ENCODE measurements at places on chromosomes 6 and 20.

DNA sequence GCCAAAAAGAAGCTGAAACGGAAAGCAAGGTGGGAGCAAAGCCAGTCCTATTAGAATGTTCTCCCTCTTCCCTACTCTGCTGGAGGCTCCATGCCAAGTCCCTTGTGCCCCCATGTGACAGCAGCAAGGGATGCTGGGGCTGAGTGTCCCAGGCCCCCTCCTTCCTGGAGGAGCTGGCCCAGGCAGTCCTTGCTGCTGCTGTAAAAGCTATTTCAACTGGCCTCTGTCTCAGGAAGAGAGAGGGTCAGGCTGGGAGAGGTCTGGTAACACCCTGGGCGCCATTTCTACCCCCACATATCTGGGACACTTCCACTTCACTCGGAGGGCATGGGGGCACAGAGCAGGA is 25.0 kb downstream of the TTBK1 start:
- DNase-seq = no peak

GRCh38 chr6:107237992-107238660 is 122.8 kb upstream of the BEND3 start:
- DNase-seq = no peak

DNA sequence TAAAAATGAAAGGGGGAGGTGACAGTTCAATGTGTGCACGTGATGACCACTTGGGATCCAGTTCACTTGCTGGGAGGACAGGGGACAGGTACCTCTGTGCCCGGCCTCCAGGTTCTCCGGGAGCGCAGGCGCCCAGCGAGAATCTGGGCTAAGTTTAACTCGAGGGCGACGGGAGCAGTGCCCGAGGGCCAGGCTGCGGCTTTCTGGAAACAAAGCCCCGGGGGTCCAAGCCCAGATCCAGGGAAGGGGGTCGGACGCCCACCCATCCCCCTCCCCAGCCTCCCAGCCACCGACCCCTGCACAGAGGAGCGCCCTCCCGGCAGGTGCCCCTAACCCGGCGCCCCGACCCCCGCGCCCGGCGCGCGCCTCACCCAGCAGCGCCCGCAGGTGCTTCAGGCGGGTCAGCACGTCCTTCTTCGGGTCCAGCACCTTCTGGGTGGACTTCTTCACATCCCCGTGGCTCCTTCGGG is 405 bp downstream of the RALGAPA2 start:
- peak; percentile 65 for DNase-seq

- DNase-seq = no peak
These were observed 31.1 kb upstream of the CARMIL1 start for GRCh38 chr6:25248123-25248522.

DNA sequence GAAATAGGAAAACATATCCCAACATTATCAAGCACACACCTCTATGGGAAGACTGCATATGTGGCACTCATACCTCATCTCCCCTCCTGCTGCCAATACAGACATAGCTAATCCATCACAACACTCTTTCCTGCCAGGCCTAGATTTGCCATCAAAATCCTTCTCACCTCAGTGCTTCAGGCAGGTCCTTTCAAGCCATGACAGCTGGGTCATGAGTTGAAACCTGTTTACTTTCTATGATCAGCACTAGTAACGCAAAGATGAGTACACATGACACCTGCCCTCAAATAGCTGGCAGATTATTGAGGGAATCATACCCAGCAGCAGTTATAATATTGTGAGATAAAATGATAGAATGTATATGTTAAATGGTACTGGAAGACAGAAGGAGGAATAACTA is 183.1 kb downstream of the AIG1 start:
- DNase-seq = no peak

DNA sequence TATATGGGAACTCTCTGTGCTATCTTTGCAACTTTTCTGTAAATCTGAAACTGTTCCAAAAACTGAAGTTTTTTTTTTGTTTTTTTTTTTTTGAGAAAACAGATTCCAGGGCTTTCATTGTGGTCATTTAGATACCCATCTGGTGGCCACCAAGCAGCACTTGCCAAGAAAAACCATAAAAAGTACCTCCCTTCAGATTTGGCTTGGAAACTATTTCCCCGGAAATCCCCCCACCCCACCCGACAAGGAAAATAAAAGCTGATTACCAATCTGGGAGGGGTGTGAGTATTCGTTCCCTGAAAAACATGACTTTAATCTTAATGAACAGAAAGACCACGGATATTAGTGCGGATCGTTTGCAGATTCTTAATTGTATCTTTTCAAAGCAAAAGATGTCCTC is 1.9 kb downstream of the NFATC2 start:
- DNase-seq = no peak

DNA sequence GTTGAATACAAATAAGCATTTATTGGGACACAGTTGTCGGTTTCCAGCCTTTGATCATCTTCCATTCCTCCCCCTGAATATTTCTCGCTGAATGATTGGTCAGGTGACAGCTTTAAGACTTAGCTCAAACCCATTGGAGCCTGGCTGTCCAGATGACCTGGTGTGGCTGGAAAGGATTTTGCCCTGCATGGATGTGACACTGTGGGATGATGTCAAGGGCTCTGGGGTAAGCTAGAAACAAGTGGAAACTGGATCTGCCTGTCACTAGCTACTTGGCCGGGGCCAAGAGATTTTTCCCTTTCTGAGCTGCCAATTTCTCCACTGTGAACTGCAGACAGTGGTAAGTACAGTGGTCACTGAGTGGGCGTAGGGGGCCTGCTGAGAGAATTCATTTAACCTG is 41.9 kb upstream of the MYLIP start:
- no peak for DNase-seq

DNA sequence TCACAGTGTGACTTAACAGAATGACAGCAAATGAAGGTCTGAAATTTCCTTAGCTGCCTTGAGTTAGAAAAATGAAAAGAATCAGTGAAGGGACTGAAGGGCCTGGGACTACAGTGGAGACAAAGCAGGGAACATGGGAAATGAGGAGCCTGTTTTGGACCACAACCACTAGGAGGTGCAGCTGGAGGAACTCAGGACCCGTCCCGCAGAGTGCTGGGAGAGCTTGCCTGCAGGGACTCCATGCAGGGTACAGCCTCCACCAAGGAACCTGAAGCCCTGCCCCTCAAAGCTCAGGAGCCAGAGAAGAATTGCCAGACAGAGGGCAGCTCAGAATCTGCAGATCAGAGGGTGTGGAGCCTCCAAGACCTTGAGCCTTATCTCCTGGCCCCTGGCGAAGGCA is 50.7 kb downstream of the LRFN2 start:
- DNase-seq = no peak

GRCh38 chr20:32064667-32065066 is 12.6 kb downstream of the HCK start:
- DNase-seq = no peak

GRCh38 chr20:45268531-45268930 is 14.2 kb upstream of the SLPI start:
- DNase-seq = no peak

- no peak for DNase-seq
These were observed 372.2 kb downstream of the LMBRD1 start for GRCh38 chr6:69424581-69424980.

- no peak for DNase-seq
These were observed 69.4 kb upstream of the MYLIP start for GRCh38 chr6:16059496-16059895.

GRCh38 chr6:79617518-79617941 is 13.6 kb upstream of the SH3BGRL2 start:
- DNase-seq = no peak

- DNase-seq = no peak
These were observed 5.7 kb upstream of the TAB2 start for GRCh38 chr6:149311766-149312165.

DNA sequence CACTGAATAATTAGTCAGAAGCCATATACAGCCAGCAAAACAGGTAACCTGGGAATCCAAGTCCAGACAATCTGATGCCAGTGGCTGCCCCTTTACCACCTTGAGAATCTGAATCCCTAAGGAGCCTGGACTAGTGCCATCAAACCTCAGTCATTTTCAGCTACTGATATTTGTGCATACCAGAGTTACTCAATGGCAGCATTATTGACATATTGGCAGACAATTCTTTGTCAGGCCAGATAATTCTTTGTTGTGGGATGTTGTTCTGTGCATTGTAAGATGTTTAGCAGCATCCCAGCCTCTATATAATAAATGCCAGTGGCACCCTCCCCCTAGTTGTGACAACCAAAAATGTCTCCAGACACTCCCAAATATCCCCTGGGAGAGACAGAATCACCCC is 3.2 kb upstream of the EIF2S2 start:
- no peak for DNase-seq

- no peak for DNase-seq
These were observed 379.0 kb upstream of the HTR1E start for GRCh38 chr6:86558318-86558717.

DNA sequence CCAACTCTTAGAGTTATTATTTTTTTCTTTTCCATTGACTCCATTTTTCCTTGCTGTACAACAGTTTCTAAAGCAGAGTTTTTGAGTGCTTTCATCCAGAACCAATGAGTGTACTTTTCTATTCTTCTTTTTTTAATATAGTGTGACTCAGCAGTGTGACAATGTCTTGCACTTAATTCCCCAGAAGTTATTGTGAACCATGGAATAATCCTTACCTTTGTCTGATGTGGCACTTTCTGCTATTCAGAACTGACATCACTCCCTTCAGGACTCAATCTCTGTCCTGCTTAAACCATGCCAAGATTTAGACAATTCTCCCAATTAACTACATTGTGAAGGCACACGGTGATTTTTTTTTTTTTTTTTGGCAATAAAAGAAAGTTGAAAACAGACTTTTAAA is 41.5 kb downstream of the GRIK2 start:
- DNase-seq = no peak

GRCh38 chr6:131182991-131183425 is 47.7 kb downstream of the AKAP7 start:
- DNase-seq = no peak

DNA sequence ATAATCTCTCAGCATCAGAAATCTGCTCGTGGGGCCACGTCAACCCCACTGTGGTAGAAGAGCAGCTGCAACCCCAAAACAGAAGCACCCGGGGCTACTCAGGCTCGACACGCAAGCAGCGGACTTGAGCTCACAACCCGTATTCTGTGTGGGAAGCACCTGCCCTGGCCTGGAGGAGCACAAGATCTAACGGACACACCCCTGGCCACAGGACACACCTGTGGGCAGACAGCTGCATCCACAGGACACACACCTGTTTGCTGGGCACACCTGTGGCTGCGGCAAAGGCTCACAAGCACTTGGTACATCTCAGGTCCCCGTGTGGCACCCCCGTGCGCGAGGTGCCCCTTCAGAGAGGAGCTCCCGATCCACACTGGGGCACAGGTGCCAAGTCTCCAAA is 36.5 kb downstream of the ZBTB46 start:
- no peak for DNase-seq

DNA sequence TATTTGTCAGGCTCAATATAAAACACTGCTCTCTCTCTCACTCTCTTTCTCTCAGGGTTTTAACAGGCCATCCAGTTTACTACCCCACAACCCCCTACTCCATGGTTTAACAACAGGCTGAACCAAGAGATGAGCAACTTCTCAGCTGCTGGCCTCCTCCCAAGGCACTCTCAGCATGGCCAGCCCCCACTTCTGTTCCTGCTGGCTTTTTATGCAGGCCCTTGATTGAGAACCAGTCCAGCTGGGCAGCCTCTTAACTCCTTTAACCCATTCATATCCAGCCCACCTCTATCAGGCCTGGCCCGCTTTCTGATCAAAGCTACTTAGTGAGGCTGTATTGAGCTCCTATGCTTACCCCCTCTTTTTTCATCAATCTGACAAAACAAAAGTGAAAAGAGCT is 346.8 kb upstream of the POU3F2 start:
- DNase-seq = no peak

DNA sequence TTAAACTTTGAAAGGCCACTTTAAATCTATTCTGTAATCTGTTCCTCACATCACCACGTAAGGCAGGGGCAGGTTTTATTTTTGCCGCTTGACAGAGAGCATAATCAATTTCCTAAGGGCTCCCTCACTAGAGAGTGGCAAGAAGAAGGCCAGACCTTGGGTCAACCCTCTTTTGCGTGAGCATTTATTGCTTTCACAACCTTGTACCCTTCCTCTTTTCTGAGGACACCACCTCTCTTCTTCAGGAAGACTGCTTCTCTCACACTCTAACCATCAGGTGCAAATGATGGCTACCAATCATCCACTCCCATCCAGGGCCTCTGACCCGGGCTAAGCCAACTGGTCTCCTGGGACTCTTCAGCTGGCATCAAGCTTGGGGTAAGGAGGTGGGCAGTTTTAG is 25.2 kb upstream of the QKI start:
- no peak for DNase-seq

DNA sequence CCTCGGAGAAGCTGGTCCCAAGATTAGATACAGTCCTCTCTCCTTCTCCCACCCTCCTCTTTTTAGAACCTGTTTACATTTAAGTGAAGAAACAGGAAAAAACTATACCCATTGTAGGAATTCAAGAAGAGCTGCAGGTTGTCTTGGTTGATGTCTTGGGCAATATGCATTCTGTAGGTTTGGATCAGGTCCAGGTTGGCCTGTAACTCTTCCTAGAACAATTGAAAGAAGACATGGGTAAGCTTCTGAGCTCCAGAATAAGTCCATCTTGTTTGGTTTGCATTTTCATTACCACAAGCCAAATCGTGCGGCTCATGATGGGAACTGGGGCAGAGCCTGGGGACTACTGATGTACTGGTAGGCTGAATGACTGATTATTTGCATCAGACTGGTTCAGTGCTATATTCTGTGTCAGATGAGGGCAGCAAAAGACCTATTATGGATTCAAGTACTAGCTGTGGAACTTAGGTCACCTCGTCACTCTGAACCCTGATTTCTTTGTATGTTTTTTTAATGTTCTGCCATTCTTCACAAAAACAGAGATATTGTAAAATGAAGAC is 20.3 kb upstream of the SLA2 start:
- DNase-seq = no peak

- DNase-seq = no peak
These were observed 41.6 kb upstream of the RAB23 start for GRCh38 chr6:57263739-57264138.

DNA sequence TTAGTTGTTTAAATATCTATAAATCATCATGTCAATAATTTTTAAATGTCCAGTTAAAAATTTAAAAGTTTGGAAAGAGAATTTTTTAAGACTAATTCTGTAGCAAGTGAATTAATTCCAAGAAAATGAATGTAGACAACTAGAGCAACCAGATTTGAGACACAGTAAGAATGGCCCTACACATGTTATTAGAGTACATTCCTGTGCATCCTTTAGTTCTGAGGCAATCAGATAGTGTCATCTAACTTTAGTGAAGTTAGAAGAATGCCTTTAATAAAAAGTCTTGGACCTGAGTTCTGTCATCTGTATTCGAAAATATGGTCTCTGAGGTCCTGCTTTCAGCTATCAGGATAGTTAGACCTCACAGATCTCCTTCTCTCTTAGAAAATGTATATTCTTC is 63.7 kb downstream of the HIVEP2 start:
- DNase-seq = no peak

DNA sequence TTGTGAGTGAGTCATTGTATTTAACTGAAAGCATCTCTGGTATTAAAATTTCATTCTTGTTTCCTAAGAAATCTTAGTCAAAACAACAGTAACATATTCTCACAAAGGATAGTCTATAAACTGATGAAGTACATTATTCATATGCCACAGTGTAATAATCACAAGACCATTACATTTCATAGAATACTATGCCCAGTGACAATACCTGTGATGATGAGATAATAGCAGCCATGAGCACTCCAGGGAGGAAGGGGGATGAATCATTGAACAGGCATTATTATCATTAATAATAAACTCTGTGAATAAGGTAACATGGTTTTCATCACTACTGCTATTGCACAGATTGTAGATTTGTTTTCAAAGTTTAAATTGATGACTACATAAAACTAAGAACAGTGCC is 667.9 kb downstream of the EPM2A start:
- no peak for DNase-seq

- DNase-seq = no peak
These were observed 273.3 kb downstream of the ALDH8A1 start for GRCh38 chr6:134676307-134677281.

GRCh38 chr20:43438578-43439316 is 18.9 kb upstream of the SRSF6 start:
- DNase-seq = no peak
